ENCODE measurements at places on chromosomes 5 and 9. TPM values are rescaled to one million over a fixed set of nuclear protein-coding genes. Genes with fewer than 3 reads are reported as not detected.

- peak overlapping the region; percentile 100 for H3K27ac ChIP-seq
- no peak overlapping the region for H3K4me3 ChIP-seq
- H3K36me3 ChIP-seq: peaks cover 26% of the 10 kb centered on the region
- DNase-seq: no peak
Measured at GRCh38 chr5:78586251-78586650, 62.3 kb downstream of the LHFPL2 start.

- H3K27ac ChIP-seq: no peak overlapping the region
- DNase-seq: peak; percentile 49
- peaks cover 21% of the 10 kb centered on the region for H3K4me1 ChIP-seq
Measured at GRCh38 chr9:136722969-136723356, 10.6 kb downstream of the DIPK1B start.

DNA sequence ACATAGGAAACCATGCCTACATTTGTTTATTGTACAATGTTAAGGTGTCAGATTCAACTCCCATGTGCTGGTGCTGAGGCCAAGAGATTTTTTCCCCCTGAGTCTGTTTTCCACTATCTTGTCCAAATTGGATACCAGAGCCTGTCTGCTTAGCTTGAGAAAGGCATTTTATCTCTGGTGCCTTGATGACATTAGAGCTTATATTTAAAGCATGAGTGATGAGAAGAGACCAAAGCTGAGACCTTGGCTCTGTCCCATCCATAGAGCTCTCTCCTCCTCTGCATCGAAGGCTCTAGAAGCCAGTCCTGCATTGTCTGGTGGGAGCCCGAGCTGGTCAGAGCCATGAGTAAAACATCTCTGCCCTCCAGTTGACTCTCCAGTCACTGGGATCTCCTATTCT lies 10.4 kb upstream of the PPP2CA start:
- no peaks in the 10 kb centered on the region for H3K27me3 ChIP-seq
- no peak overlapping the region for H3K27ac ChIP-seq
- no peak for DNase-seq
- H3K4me1 ChIP-seq: peaks cover 8% of the 10 kb centered on the region

DNA sequence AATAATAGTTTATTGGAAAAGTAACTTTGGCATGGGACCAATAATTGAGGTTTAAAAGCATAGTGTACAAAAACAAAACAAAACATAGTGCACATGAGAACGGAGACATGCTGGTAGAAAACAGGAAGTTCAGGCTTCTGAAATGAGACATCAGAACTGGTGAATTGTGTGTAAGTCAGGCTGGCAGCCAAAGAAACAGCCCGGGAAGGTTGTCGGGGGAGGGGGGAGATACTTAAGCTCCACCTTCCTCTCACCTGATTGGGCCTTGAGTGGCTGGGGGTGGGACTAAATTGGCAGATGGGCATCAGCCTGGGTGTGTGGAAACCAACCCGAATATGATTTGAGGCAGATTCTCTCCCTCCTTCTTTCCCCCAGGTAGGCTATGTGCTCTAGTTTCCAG lies 256.3 kb downstream of the SMARCA2 start:
- no peaks in the 10 kb centered on the region for H3K36me3 ChIP-seq

GPR151 gene
- polyA plus RNA-seq: not detected

FGF18 gene
- polyA plus RNA-seq: 0.89 TPM

CD72 gene
- 2.5 TPM for polyA plus RNA-seq

Data from SK-N-SH (cell line).